NCI-H2029 treated with DMSO at 0.1 percent for 48 hours (cell line): ENCODE measurements at places on chromosomes 16 and 17.

GRCh38 chr16:2487903-2488531 is 13.1 kb downstream of the TBC1D24 start:
- no peak for DNase-seq

DNA sequence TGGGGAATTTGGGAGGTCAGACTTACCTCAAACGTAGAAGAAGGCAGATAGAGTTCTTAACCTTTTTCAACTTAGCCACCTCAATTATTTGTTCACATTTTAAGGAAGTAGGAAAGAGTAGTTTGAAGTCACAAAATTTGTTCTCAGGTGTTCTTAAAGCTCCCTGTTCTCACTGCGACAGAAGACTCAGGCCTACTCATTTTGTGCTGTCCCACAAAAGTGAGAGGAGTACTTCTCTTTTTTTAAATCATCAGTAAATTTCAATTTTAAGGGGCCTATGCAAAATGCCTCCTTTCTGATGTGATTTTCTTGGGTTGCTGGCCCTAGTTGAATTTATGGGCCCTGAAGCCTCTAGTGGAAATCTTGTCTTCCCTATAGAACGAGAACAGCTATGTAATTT is 133.4 kb downstream of the MAP2K6 start:
- DNase-seq: no peak

- DNase-seq: no peak
These were observed 11.8 kb downstream of the DLX4 start for GRCh38 chr17:49980703-49981197.

DNA sequence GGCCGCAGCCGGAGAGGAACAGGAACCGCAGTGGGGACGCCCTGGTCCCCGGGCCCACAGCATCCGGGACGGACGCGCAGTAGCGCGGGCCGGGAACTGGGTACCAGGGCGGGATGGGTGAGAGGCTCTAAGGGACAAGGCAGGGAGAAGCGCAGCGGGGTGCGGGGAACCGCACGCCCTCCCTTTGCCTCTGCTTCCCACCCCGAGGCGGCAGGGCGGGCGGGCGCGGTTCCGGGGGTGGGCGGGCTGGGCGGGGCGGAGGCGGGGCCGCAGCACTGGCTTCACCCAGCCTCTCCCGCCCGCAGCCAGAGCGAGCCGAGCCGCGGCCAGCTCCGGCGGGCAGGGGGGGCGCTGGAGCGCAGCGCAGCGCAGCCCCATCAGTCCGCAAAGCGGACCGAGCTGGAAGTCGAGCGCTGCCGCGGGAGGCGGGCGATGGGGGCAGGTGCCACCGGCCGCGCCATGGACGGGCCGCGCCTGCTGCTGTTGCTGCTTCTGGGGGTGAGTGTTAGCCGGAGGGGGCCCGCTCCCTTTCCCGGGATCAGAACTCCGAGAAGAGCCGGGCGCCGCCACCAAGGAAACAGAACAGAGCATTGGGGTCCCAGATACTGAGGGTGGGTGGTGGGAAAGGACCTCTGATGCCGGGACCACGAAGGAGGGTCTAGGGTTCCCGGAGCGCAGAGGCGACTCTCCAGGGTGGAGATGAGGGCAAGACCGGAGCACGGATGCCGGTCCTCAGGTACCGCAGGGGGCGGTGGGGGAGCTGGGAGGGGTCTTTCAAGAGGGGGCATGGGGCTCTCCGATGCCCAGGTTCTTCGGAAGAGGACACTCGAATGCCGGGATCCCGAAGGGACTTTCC is at the start of gene NGFR:
Gene NGFR, plus strand, starts transcription at position 308 of the 856 bp plus-strand sequence. Its CDS starts 125 bp downstream, at position 433.
- no peak for DNase-seq

GRCh38 chr17:55462234-55462633 is 40.6 kb upstream of the MMD start:
- no peak for DNase-seq

- no peak for DNase-seq
These were observed 15.3 kb upstream of the GAA start for GRCh38 chr17:80086081-80086480.

DNA sequence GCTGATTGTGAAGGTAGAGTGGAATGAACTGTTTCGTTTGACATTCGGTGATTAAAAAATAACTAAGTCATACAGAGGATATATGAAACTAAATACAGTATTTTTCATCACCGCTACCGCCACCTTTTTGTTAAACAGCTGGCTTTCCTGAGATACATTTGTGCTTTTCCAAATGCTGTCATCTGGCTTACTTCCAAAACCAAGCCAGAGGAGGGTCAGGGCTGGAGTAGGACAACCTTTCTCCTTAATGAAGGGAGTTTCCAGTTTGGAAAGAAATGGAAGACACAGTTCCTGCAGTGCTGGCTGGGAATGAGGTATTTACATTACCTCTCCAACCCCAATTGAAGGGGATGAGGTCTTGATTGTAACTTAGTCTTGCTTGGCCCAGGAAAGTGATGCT is 3.2 kb downstream of the TNRC6C start:
- no peak for DNase-seq

GRCh38 chr17:15348021-15348420 is 6.6 kb upstream of the TEKT3 start:
- peak; percentile 19 for DNase-seq

DNA sequence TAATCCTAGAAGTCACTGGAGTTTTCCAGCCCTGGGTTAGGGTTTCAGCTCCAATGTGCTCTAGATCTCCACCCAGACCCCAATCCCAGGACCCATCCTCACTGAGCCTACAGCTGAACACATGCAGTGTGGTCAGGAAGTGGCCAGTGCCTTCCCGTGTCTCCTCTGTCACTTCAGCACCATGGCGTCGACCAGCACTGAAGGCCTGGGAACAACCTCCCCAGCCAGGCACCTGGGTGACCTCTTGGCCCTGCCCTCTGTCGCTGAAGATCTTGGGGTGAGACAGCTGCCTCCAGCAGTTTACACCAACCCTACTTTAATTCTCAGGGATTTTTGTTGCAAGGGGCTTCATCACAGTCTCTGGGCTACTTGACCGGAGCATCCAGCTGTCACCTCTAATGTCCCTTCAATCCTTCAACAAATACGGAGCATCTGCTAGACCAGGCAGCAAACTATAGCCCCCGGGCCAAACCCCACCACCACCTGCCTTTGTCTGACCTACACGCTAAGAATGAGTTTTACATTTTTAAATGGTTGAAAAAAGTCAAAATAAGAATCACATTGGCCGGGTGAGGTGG is 18.0 kb upstream of the GSG1L start:
- no peak for DNase-seq

GRCh38 chr17:41171886-41172285 is 3.9 kb upstream of the KRTAP4-3 start:
- no peak for DNase-seq

DNA sequence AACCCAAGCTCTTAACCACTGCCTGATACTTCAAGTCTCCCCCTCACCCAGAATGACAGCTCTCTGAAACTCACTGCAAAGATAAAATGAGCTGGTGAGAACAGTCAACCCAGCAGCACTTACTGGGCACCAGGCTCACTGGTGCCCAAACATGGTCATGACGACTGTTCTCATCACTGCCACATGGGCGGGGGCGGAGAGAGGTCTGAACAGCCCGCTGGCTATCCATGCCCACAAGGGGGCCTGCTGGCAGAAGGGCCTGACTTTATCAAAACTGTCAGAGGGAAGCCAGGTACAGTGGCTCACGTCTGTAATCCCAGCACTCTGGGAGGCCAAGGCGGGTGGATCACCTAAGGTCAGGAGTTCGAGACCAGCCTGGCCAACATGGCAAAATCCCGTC is 4.0 kb downstream of the MYBBP1A start:
- no peak for DNase-seq

DNA sequence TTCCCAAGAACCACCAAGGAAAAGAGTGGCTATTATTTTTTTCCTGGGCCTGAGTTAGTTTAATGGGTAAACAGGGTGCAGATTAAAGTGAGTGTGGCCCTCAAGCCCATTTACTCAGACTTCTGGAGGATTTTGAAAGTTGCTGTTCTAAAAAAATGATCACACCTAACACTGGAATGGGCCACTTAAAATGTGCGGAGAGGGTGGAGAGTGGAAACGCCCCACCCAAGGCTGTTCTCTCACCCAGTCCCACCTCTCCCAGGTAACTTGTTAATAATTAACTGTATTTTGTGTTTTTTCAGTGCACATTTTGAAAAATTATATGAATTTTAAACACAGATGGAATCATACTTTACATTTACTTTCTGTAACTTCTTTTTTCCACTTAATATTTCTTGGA is 5.4 kb downstream of the HIRIP3 start:
- no peak for DNase-seq

- DNase-seq: no peak
These were observed 7.8 kb downstream of the MYO15B start for GRCh38 chr17:75595284-75595919.

DNA sequence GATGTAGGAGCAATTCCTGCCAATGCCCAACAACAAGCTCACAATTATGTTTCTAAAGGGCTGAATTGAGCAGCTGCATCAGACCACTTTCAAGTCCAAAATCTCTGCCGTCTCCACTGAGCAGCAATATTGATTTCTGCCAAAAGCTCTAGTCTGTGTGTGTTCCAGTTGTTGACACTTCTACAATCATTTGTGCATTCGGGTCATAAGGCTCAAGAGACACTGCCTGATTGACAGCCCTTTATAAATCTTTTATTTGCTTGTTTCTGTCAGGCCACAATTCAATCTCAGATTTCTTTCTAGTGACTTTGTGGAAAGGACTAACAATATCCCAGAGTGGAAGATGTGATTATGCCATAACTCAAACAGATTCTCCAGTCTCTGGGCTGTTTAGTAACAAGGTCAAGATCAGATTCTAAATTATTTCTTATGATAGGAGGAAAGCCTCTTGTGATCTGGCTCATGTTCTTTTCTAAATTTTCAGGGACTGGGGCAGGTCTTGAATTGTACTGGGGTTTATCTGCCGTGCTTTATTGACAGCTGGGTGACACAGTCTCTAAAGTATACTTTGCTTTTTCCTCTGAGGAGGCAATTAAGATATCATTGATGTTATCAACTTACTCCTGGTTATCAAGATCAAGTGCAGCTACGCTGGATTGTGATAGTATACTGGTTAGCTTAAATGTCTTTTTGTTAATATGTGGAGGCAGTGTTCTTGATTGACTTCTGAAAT is 377.1 kb downstream of the CNTNAP4 start:
- DNase-seq: no peak

DNA sequence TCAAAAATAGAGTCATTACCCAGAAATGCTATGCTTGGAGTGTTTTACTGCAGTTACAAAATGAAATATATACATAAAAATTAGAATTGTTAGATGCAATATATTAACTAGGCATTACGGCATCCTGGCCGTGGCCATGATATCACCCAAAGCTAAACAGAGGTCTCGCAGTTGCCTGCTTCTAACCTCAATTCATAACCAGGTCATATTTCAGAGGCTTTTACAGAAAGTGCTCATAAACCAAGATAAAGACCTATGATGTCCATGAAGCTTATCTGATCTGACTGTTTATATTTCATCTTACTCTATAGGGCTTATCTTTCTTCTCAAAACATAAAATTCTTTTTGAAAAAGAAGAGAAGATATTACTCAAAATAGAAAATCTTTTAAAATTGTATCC is 664.5 kb upstream of the SALL1 start:
- DNase-seq: no peak

GRCh38 chr17:47423406-47424295 is 99.9 kb downstream of the EFCAB13 start:
- no peak for DNase-seq

GRCh38 chr17:4206962-4207361 is 56.8 kb downstream of the ANKFY1 start:
- no peak for DNase-seq

DNA sequence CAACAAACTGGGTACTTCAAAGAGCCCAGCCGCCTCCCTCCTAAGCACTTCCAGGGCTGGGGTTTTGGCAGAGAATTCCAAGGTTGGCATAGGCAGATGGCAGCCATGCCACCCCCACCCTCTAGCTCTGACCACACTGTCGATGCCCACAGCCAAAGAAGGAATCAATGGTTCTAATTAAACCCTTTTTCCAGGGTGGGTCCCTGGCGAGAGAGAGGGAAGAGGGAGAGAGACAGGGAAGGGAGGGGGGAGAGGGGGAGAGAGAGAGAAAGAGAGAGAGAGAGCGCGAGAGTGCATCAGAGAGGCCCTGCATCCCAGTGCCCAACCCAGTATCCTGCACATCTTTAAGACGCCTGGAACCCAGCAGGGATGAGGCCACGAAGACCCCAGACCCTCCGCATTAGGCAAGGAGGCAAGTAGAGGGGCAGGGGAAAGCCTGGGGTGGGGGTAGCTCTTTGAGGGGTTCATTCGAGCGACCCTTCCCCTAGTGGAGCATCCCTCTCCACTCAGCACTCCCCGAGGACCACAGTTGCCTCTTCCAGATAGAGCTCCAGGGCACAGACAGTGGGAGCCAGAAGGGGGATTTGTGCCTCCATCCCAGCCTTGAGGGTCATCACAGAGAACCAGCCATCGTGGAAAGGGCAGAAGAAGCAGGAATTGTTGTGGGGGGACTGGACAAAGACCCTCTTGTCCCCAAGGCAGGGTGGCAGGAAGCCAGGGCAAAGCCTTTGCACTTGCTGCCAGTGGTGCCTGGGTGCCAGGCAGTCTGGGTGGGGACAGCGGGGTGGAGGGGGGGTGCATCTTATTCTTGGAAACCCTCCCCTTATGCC is 2.6 kb downstream of the SRCIN1 start:
- DNase-seq: no peak

DNA sequence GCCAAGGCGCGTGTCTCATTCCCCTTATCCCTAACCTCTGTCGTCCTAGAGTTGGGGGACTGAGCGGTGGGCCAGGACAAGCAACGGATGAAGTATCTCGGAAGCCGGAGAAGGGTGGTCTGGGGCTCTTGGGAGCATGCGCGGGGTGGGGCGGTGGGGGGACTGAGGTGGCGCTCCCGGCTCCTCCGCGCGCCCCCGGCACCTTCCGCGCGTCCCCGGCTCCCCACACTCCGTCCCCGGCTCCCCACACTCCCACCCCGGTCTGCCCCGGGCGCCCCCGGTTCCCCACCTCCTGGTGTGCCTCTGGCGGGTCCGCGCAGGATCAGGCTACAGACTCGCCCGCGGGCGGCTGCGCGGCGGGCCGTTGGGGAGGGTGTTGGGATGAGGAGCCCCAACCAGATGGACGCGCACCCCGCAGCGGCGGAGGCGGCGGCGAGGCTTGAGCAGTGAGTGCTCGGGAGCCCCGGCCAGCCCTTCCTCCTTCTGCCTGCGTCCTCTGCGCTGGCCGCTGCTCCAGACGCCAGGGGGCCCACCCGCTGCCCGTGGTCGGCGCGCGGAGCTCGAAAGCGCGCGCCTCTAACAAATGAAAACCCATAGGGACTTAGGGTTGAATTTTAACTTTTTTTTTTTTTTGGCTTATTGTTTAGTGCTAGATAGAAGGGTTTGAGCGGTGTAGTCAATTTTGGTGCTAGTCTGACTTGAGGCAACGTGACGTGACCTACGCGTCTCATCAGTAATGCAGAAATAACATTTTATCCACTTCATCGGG is 5.6 kb upstream of the CRYM start:
- DNase-seq: no peak

GRCh38 chr17:39271546-39271945 is 45.8 kb upstream of the STAC2 start:
- no peak for DNase-seq

DNA sequence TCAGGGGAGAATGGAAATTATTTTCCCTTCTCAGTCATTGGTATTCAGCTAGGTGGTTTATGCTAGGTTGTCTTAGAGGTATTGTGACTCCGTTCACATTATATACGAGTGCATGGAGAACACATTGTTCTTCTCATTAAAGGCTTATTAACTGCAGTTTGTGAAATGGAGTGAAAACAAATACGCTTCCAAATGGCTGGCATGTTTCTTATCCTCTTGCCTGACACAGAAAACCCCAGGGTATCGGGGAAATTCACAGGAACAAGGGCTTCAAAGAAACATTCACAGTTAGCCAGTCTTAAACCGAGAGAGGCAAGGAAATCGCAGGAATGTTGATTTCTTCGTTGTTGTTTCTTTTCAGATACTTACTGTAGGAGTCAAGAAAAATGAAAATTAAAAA is 1047.9 kb upstream of the RBFOX1 start:
- no peak for DNase-seq

GRCh38 chr17:16215965-16216316 is 607 bp upstream of the NCOR1 start:
- no peak for DNase-seq
